Upper lobe of left lung (tissue), 6 donors: ENCODE measurements at places on chromosomes 13 and 19. TPM values are rescaled to one million over a fixed set of nuclear protein-coding genes. Genes with fewer than 3 reads are reported as not detected.

DNA sequence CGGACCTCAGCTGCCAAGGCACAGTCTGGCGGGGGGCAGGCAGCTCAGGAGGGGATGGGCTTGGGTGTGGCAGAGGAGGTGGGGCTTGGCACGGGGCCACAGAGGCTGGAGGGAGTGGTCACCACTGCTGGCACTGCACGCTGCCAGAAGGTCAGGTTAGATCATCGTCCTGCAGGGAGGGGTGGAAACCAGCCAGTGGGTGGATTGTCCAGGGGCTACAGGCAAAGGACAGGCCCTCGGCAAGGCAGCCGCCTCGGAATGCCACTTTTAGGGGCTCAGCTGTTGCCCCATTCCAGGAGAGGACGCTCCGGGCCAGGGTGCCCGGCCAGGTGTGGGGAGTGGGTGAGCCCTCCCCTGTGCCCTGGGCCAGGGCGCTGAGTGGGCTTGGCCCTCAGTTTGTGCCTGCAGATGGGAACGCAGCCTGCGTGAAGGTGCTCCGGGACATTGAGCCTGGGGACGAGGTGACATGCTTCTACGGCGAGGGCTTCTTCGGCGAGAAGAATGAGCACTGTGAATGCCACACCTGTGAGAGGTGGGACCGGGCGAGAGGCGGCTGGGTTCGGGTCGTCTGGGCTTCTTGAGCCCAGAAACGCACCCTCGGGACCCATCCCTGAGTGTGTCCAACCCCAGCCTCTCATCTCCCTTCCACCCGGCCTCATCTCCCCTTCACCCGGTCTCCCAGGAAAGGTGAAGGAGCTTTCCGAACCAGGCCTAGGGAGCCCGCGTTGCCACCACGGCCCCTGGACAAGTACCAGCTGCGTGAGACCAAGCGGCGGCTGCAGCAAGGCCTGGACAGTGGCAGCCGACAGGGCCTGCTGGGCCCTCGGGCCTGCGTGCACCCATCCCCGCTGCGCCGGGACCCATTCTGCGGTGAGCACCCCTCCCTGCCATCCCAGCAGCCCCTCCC is 6.4 kb downstream of the KMT5C start:
- peak; percentile 84 for DNase-seq

DNA sequence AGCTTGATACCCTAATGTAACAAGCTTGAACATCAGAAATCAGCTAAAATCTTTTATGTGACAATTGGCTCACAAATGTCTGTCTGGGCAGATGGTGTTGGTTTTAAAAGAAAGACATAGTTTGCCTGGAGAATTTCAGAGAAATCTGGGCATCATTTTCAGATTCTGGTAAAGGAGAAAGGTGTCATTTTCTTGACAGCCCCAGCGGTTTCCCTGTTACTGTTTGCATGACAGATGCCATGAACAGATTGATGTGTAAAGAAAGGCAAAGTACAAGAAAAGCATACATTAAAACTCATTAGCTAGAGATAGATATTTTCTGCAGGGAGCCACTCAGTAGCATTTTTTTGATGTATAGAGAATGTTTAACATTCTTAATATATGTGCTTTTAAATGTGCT is 987.9 kb downstream of the OLFM4 start:
- no peak for DNase-seq

DNA sequence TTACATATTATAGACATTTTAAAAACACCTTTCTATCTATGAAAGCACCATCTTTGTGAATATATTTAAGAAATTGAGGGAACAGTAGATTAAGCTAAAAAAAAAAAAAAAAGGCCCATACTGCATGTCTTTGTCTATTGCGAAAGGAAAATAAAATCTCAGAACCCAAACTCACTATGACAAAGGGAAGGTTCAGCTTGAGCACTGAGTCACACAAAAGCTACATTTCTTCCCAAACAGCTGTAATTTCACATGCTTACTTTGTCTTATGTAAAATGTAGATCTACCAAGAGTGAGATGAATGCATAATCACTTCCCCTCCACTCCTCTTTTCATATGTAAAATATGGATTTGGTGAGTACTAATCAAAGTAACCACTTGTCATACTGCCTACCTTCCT is 640.1 kb upstream of the KLF12 start:
- DNase-seq, result no peak

CYP4F3 gene
- total RNA-seq, result 2.0 TPM

TNFSF9 gene
- total RNA-seq, result 10.5 TPM

CEACAM18 gene
- total RNA-seq, result not detected

PRKCG gene
- not detected for total RNA-seq

SMAD9 gene
- total RNA-seq, result 8.4 TPM
